ENCODE measurements at places on chromosomes 6 and 20.

DNA sequence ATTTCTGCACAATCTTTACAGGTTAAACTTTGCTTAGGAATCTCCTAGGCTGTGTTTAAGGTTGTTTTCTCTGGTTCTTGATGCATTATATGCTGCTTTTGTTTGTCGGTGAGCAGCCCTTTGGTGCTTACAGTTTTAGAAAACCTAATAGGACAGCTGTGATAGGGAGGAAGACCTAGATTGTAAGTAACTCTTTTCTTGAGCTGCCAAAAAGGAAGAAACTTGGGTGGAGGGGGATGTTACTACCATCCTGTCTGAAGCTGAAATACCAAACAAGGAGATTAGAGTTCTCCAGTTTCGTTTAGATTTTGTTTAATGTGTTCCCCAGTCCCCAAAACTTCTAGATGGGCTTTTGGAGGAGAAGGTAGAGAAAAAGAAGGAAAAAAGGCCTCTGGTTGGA is 72.0 kb downstream of the ANKS1A start:
- no peak for DNase-seq

DNA sequence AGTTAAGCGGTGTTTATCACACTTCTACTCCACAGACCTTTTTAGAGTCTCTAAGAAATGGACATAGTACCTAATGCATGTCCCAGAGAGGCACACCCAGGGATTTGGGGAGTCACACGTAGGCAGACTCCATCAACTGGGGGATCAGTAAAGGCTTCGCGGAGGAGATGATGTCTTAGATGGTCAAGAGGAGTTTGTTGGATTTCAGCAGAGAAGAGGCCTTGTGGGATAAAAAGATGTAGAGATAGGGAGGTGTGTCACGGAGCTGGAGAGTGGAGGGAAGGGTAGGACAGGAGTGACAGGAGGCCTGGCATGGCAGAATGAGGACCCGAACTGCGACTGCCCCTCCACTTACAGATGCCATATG is 9.1 kb downstream of the DYNLRB1 start:
- no peak for DNase-seq

DNA sequence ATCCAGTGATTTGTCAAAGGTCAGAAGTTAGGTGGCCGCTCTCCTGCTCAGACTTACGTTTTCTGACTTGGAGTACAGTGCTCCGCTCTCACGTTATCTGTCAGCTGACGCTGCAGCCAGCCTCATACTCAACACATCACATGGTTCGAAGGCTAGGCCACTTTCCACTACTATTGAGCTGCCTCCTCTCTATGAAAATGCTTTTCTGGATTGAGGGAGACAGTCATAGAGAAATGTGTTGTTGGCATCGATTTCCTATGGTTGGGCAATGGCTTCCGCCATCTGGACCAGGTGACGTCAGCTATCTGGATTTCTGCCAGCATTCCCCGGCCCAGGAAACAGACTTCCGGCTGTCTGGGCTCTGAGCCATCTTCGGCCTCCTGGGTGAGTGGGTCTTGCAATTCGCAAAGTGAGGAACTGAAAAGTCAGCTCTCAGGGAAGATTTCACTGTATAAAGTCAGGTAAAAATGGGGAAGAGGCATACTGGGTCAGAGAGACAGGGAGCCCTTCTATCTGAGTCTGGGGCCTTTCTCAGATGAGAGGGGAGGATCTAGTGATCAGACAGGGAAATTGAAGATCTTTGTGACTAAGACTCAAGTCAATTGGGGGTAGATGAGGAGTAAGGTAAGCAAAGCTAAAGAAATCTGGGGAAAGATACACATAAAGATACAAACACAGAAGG is 37.5 kb upstream of the IER3 start:
- DNase-seq, result peak; percentile 96

DNA sequence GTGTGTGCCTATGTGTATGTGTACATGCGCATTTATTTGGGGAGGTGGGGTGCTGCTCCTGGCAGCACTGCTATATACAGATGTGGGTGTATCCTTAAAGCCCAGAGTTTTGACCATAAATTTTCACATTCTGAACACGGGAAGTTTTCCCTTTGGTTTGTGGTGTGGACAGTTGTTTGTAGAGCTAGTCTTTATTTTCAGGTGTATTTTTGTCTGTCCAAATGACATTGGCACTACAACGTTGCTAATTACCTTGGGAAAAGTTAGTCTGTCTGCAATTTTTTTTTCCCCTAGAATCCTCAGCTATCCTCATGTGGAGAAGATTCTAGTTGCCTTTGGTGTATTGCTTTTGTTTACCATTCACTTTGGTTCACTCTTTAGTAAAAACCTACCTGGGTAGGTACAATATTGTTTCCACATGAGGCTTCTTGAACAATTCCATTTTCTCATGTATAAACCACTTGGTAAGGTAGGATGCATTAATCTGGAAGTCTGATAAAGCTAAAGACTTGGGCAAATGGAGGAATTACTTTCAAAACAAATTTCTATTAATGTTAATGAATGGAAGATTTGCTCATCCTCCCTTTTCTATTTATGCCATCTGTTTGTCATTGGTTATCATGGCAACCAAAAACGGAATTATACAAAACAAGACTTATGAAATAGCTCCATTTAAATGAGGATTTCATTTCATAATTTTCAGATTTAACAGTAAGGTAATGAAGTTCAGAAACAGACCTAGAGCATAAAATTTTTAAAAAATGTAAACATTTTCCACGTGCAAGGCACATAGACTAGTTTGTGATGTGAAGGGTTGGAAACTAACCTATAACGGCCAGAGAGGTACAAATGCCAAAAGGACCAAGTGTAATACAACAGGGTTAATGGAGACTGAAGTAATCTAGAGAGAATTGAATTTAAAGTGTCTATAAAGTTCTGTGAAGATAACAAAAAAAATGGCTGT is 3.9 kb downstream of the CCN2 start:
- DNase-seq, result no peak

DNA sequence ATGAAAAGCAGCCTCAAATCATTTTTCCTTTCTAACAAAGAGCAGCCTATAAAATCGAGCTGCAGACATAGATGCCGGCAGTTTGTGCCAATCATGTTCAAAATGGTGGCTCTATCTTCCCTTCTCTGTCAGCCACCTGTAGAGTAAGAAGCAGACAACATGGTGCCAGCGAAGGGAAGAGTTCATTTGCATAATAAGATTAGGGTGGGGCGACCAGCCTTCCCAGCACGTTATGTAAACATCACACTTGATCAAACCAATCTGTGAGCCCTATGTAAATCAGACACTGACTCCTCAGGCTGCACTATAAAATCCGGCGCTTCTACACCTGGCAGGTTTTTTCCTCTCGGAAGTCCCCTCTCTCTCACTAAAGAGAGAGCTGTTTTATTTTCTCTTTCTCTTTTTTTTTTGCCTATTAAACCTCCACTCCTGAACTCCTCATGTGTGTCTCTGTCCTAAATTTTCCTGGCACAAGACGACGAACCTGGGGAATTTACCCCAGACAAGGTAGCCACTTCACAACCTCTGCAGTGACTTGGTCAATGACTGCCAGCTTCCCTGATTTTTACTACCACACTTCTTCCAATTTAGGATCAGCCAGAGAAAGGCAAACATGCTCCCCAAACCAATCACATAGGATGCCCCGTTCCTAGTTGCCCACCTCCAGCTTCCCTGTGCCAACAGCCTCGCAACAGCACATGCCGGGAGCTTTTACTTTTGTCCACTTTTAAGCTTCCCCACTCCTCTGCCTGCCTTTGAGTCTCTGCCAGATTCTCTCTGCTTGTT is 12.9 kb downstream of the TPMT start:
- DNase-seq, result no peak

GRCh38 chr6:131780600-131780999 is 27.2 kb upstream of the ENPP1 start:
- no peak for DNase-seq

DNA sequence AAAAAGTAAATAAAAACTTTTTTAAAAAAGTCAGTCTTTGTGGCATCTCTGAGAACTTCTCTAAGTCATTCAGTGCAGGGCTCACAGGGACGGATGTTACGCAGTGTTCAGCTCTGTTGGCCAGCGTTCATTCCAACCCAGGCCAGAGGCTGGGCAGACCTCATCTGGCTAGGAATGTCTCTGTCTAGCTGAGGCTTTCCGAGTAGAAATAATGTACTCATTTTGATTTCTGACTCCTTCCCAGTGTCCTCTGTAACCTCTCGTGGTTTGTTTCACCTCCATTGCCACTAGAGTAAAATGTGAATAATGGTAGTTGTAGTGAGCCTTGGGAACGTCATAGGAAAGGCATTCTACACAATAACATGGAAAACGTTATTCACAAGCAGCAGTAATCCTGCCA is 135.1 kb downstream of the TMEM242 start:
- DNase-seq, result no peak

DNA sequence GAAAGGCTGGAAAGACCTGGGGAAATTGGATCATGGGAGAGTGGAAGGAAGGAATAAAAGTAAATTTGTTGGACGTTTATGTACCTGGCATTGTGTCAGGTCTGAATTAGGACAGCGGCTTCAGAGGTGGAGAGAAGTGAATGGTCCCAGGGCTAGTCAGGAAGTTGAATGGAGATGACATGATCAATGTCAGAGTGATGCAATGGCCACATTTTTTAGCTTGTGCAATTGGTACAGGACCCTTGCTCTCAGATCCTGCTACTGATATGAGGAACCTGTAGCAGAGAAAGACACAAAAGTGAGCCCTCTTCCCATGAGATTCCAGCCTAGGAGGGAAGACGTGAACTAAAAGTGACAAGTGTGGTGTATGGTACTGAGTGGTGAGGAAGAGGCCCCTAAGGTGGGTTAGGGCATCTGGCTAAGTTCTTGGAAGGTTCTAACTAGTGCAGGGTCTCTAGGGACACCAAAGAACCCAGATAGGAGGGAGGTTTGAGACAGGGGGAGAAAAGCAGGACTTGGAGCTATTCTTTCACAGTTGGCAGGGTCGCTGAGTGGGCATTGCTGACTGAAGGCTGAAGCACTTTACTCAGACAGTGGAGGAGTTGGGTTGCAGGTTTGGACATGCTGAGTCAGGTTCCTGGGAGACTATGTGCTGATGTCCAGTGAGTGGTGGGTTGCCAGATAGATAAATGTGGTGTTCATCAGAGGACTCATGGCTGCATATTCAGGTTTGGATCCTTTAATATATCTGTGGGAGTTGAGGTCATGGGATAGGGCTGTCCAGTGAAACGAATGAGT is 266.1 kb upstream of the RNF24 start:
- no peak for DNase-seq

DNA sequence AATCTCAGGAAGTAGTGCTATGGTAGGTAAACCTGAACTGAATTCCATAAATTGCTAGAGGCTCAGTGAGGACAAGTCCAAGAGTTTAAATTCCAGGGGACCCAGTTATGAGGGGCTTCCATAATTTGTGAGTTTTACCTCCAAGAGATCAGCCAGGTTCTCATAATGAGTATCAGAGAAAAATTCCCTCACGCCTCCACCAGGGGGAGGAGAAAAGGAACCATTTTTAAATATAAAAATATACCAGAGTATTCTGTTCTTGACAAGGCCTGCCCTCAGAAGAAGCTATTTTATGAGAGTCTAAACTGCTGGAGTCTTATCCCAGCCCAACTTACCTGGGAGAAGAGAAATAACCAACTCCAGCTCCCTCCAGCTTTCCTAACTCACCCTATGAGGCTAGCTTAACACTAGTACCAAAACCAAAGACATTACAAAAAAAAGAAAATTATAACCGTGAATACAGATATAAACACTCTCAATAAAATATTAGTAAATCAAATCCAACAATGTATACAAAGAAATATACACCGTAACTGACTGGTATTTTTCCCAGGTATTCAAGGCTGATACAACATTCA is 158.7 kb downstream of the TFAP2A start:
- DNase-seq, result no peak

GRCh38 chr6:113719064-113719463 is 138.1 kb upstream of the MARCKS start:
- no peak for DNase-seq

Measured in femur (tissue), 1 donor.